ENCODE measurements at places on chromosomes 13 and 19. TPM values are rescaled to one million over a fixed set of nuclear protein-coding genes. Genes with fewer than 3 reads are reported as not detected.
A peak's percentile ranks its signal among the peaks of the same experiment; 100 is the strongest.

AMER2 gene
- not detected for total RNA-seq

CEACAM3 gene
- total RNA-seq: not detected

LIM2 gene
- total RNA-seq: not detected

IRS2 gene
- total RNA-seq: 5.3 TPM

EID2B gene
- total RNA-seq: 7.0 TPM

TTC9B gene
- total RNA-seq: not detected

DNA sequence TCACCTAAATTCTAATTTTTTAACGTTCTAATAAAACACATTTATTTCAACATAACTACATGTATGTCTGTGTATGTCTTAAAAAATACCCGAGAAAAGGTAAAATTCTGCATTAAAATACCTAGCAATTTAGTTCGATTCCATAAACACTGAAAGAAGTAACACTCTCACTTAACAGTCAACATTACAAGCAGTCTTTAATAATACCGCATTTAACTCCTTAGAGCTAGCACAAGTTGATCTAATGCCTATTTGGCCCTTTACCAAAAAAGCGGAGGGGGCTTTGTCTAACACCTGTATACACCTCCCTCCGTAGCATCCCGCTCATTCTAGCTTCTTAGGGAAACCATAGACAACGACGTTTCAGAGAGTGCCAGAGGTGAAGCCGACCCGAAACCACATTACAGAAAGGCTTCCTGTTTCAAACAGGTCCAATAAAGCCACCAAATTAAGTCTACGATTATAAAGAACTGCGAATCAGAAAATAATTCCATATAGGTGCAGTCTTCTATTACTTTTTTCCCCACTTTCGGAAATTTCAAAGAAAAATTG lies 1.2 kb downstream of the SPART start:
- no peaks in the 10 kb centered on the region for H3K27me3 ChIP-seq
- peak overlapping the region; percentile 92 for H3K27ac ChIP-seq
- H3K4me3 ChIP-seq: peak overlapping the region; percentile 91
- no peak for DNase-seq
- peaks cover 3% of the 10 kb centered on the region for H3K36me3 ChIP-seq

DNA sequence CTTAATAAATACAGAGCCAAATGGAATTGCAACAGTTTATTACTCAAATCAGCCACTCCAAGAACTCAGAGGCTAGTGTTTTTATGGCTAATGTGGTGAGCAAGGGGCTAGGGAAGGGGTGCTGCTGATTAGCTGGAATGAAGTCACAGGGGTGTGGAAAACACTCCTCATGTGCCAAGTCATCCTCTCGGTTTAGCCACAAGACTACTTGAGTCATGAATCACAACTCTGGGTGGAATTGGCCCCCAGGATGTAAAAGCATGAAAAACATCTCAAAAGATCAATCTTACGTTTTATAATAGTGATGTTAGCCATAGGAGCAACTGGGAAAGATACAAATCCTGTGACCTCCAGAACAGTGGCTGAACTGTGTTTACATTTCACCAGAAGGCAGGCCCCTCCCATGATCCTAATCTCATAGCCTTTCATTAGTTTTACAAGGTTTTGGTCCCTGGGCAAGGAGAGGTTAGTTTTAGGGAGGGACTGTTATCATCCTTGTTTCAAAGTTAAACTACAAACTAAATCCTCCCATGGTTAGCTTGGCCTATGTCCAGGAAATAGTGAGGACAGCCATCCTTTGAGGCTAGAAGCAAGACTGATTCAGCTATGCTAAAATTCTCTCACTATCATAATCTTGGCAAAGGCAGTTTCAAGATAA lies 2020.1 kb upstream of the PCDH20 start:
- no peak overlapping the region for H3K4me3 ChIP-seq
- DNase-seq: no peak
- H3K27me3 ChIP-seq: no peaks in the 10 kb centered on the region
- H3K36me3 ChIP-seq: no peaks in the 10 kb centered on the region
- no peaks in the 10 kb centered on the region for H3K4me1 ChIP-seq

DNA sequence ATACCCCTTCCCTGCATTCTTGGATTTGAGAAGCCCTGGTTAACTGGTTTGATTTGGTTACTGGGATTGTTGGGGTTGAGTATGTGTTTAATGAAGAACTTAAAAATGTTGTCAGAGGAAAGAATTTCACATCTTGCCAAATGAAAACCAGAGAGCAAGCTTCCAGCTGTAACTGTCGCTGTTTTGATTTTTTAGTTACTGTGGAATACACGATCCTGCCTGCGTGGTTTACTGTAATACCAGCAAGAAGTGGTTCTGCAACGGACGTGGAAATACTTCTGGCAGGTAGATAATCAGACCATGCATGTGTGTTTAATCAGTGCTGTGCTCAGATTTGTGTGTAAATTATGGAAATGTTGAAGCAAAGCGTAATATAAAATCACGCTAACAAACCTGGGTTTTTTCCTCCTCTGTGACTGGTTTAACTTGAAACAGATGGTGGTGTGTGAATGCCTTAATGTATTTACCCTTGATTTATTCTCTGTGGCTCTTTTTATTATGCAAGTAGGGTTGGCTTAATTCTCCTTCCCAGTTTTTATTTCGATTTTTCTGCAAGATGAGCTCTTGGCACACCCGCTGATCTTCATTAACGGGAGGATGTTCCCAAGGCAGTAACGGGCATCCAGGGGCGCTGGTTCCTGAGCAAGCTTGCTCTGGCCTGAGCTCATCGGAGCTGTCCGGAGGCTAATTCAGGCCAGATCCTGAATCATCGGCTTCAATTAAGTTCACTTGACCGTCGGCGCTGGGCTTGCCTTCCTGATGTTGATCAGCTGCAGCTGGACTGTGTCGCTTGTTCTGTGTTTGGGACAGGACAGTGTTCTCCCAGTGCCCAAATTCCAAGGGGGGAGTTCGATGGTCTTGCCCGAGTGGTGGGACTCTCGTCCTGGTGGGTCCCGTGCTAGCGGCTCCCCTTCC lies 16.0 kb downstream of the UPF1 start:
- no peaks in the 10 kb centered on the region for H3K27me3 ChIP-seq
- no peak overlapping the region for H3K27ac ChIP-seq
- DNase-seq: no peak
- peaks cover 13% of the 10 kb centered on the region for H3K36me3 ChIP-seq
- no peak overlapping the region for H3K4me3 ChIP-seq
- peaks cover 38% of the 10 kb centered on the region for H3K4me1 ChIP-seq

DNA sequence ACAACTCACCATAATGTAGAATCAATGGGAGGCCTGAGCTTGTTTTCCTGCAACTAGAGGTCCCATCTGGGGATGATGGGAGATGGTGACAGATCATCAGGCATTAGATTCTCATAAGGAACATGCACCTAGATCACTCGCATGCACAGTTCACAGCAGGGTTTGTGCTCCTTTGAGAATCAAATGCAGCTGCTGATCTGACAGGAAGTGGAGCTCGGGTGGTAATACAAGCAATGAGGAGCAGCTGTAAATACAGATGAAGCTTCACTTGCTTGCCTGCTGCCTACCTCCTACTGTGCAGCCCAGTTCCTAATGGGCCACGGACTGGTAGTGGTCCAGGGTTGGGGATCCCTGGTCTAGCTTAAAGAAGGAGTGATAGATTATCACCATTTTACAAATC lies 33.0 kb downstream of the KPNA3 start:
- H3K4me3 ChIP-seq: no peak overlapping the region
- no peak overlapping the region for H3K27ac ChIP-seq
- DNase-seq: no peak

- no peak overlapping the region for H3K27ac ChIP-seq
- H3K27me3 ChIP-seq: peaks cover 19% of the 10 kb centered on the region
- H3K36me3 ChIP-seq: no peaks in the 10 kb centered on the region
- DNase-seq: peak; percentile 29
Measured at GRCh38 chr13:46982856-46983582, 86.2 kb upstream of the HTR2A start.

DNA sequence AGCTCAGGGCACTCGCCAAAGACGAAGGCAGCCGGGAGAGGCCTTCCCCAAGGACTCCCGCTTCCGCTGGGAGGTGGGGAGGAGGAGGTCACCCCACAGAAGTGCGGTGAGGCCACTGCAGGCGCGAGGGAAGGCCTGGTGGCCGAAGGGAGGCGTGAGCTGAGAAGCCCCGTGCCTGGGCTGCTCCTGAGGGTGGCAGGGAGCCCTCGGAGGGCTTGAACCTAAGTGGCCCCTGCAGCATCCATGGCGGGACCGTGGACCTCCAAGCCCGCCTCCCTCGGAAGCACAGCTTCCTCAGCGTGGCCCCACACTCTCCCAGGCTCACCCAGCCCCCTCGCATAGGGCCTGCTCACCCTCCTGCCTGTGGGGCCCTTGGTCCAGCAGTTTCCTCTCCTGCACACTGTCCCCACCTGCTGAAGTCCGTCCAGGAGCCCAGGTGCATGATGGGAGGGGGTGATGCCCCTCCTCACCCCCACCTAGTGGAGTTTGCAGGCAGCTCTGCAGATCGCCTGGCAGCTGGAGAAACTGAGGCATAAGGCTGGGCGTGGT lies 25.9 kb downstream of the EFNA2 start:
- H3K36me3 ChIP-seq: no peaks in the 10 kb centered on the region
- H3K4me3 ChIP-seq: no peak overlapping the region
- H3K27me3 ChIP-seq: peaks cover 9% of the 10 kb centered on the region
- no peak for DNase-seq
- H3K4me1 ChIP-seq: no peaks in the 10 kb centered on the region

DNA sequence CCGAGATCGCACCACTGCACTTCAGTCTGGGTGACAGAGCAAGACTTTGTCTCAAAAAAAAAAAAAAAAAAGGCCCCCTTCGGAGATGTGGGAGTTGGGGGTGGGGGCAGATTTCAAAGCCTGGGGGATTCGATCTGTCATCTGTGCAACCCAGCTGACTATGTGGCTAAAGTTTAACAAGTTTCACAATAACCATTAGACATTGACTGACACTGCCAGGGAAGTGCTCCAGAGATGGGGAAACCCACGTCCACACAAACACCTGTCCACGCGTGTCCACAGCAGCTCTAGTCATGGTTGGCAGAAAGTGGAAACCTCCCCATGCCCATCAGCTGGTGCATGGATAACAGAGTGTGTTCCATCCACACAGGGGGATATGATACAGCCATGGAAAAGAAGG lies 37.6 kb upstream of the HOMER3 start:
- no peak overlapping the region for H3K27ac ChIP-seq
- no peak for DNase-seq
- H3K4me3 ChIP-seq: no peak overlapping the region
- H3K36me3 ChIP-seq: no peaks in the 10 kb centered on the region
- peaks cover 2% of the 10 kb centered on the region for H3K27me3 ChIP-seq
- H3K4me1 ChIP-seq: no peaks in the 10 kb centered on the region

DNA sequence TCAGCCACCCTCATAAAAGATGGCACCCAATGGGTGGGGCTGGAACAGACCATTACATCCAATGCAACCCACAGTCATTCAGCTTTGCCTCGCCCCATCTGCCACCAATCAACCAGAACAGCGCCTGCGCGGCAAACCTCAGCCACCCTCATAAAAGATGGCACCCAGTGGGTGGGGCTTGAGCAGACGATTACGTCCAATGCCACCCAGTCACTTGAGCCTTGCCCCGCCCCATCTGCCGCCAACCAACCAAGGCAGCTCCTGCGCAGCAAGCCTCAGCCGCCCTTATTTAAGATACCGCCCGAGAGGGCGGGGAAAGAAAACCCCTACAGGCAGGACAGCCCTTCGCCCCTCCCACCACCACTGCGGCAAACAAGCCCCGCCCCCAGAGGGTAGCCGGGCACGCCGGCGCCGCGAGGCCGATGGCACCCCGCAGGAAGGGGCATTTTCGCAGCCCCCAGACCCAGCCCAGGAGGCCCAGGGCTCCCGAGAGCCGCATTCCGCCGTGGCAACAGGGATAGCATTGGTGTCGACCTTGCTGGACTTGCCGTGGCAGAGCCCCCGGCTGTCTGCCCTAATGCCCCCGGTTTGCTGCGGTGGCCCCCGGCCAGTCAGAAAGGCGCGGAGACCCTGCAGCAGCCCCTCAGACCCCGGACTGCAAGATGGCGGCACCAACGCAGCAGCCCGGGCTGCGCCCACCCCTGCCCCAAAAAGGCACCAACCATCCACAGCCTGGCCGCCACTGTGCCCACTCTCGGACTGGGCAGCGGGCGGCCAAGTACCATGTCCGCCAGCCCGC lies 675 bp downstream of the PEG3 start:
- peaks cover 4% of the 10 kb centered on the region for H3K4me1 ChIP-seq
- peaks cover 6% of the 10 kb centered on the region for H3K27me3 ChIP-seq
- H3K4me3 ChIP-seq: no peak overlapping the region
- H3K36me3 ChIP-seq: peaks cover 7% of the 10 kb centered on the region
- no peak overlapping the region for H3K27ac ChIP-seq
- DNase-seq: peak; percentile 30

GRCh38 chr13:23969647-23970046 lies 72.3 kb upstream of the C1QTNF9B start:
- no peaks in the 10 kb centered on the region for H3K27me3 ChIP-seq
- no peak overlapping the region for H3K4me3 ChIP-seq
- DNase-seq: no peak
- peaks cover 14% of the 10 kb centered on the region for H3K4me1 ChIP-seq

DNA sequence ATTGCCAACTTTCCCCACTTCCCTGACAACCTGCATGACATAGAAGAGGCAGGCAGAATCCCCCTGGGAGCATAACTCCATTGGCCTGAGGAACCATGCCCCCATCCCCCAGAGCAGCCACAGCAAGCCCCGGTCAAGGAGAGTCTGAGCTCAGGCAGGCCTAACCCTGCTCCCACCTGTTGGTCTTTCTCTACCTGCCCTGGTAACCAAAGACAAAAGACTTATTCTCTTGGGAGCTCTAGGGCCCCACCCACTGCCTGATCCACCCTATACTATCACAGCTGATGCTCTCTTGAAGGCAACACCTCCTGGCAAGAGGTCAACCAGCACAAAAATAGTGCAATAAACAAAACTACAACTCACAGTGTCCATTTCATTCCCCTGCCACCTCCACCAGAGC lies 59.3 kb downstream of the TNFSF13B start:
- H3K27me3 ChIP-seq: peaks cover 9% of the 10 kb centered on the region
- DNase-seq: no peak
- no peak overlapping the region for H3K4me3 ChIP-seq
- no peaks in the 10 kb centered on the region for H3K36me3 ChIP-seq

DNA sequence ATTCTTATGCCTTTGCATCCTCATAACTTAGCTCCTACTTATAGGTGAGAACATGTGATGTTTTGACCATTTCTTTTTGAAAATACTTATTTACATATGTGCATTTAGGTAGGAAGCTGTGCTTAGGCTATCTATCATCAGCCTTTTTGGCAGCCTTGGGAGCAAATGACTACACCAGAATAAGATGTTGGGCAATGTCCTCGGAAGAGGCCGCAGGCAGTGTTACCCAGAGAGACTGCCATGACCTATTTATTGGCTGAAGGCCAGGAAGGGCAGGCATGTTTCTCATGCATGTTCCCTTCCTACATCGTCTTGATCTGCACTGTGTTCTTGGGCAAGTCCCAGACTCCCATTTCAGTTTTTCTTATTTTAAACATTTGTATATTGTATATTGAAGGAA lies 122.3 kb downstream of the B3GLCT start:
- no peaks in the 10 kb centered on the region for H3K27me3 ChIP-seq
- no peak overlapping the region for H3K4me3 ChIP-seq
- DNase-seq: no peak
- H3K4me1 ChIP-seq: no peaks in the 10 kb centered on the region
- H3K27ac ChIP-seq: no peak overlapping the region
- H3K36me3 ChIP-seq: peaks cover 2% of the 10 kb centered on the region

Data from activated naive CD8-positive, alpha-beta T cell treated with anti-CD3 and anti-CD28 coated beads, Interleukin-2, amount 10 ng/mL, durations not matched to agents 7 days and 5 days (primary cell).